ENCODE measurements at places on chromosomes 2 and 18.

DNA sequence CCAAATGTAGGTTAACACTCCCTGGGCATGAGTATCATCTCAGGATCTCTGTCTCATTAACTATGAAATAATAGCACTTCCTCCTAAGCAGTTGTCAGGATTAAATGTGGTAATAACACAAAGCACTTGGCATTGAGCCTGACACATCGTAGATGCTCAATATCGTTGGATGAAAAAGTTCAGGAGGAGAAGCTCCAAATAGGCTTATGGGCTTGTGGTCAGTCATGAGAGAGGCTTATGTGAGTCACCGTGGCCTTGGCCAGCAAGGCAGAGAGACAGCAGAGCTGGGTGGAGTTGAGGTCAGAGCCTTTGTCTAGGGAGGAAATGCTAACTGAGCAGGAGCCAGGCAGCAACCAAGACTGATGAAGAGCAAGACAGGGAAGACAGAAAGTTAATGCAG, 68.3 kb upstream of the PPM1B start:
- no peak for DNase-seq

GRCh38 chr2:117982376-117983033, 31.4 kb downstream of the CCDC93 start:
- DNase-seq = no peak

- no peak for DNase-seq
Observed at GRCh38 chr2:66461664-66462500, 27.0 kb downstream of the MEIS1 start.

DNA sequence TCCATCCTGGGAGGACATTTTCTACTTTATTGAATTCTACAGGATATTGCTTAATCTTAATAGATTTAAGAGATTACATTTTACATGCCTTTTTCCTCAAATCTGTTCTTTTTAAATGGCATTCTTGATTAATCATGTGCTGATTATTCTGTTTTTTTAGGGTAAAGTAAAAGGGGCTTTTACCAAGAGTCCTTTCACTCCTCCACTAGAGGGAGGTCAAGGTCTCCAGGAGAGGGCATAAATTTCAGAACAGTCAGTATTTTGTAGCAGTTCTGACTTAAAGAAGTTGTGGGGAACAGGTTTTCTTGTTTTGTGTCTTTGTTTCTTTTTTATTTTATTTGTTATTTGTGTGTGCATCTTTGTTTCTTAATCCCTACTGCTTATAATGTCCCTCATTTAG, 25.4 kb downstream of the WDR75 start:
- DNase-seq = no peak

GRCh38 chr2:111054791-111055691, 65.7 kb upstream of the BCL2L11 start:
- no peak for DNase-seq

DNA sequence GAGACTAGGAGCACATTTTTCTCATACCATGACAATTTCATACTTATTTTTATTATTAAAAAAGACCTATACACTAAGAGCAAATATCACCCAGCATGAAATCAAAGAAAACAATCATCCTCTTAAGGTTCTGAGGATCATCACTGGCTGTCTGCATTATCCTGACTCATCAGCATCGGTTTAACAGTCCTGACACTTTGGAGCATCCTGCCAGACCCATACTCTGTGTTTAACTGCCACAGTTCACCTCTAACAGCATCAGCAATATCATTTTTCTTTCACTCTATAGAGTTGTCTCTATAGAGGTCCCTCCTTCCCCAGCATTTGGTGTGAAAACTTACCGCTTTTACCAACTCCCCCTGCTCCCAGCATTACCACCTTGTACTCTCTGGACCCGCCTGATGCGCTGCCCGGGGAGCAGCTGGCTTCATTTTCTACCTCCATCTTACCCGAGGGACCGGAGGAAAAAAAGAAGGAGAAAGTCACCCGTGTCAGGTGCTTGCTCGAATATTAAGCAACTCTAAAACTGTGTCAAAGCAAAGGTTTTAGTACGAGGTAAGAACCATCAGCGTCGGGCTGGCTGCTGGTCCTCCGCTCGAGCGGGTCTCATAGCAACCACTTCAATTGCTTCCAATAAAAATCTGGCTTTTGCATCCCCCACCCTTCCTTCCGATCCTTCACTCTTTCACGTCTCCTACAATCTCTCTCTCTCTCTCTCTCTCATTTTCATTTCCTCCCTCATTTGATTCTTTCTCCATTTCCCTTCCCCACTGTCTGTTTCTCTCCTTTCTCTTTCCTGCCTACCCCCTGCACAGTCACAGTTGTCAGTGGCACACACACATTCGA, at the start of gene RIT2:
TSS of gene RIT2 (minus strand) at position 610 of the 846 bp plus-strand sequence.
- no peak for DNase-seq

- DNase-seq = no peak
Observed at GRCh38 chr18:33232318-33232626, 208.2 kb downstream of the CCDC178 start.

DNA sequence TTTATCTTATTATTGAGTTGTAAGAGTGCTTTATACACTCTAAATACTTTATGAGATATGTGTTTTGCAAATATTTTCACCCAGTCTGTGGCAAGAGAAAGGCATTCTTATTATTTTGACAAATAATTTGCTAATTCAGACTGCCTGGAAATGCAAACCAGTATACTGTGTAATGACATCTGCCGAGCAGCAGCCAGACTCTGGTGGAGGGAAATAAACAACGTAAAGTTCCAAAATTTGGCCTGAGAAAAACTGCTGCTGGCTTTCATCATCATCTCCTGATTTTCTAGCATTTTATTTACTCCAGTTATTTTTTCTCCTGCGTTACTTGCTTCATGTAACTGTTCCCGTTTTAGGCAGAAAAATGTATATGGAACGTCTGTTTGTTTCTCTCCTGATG, 161.6 kb downstream of the RNF152 start:
- no peak for DNase-seq

- DNase-seq = no peak
Observed at GRCh38 chr2:87401726-87402345, 346.1 kb upstream of the PLGLB2 start.

DNA sequence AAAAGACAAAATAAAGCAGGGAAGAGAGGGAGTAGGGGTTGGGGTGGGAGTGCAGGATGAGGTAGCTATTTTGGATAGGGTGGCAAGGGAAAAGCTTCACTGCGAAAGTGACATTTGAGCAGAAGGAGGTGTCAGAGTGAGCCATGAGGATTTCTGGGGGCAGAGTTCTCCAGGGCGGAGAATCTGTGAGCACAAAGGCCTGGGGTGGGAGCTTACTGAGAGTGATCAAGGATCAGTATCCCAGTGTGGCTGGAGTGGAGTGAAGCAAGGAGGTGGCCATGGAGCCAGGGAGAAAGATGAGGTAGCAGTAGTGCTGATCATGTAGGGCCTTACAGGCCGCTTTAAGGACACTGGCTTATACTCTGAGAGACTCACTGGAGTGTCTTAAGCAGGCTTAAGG, 210.9 kb upstream of the FOSL2 start:
- DNase-seq = no peak

DNA sequence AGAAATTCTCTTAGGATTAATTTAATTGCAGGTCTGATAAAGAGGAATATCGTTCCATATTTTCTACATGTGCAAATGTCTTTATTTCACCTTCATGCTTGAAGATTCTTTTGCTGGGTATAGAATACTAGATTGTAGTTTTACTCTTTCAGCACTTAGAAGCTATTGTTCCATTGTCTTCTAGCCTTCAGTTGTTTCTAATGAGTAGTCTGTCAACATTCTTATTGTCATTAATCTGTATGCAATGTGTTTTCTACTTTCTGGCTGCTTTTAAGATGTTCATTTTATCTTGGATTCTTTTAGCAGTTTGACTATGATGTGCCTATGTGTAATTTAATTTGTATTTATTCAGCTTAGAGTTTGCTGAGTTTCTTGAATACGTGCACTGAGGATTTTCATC, 64.3 kb upstream of the ZNF385B start:
- no peak for DNase-seq

GRCh38 chr2:20599001-20599600, 51.8 kb downstream of the HS1BP3 start:
- no peak for DNase-seq

Measured in CD8-positive, alpha-beta T cell (primary cell).